ENCODE measurements at places on chromosomes 1 and 21.

DNA sequence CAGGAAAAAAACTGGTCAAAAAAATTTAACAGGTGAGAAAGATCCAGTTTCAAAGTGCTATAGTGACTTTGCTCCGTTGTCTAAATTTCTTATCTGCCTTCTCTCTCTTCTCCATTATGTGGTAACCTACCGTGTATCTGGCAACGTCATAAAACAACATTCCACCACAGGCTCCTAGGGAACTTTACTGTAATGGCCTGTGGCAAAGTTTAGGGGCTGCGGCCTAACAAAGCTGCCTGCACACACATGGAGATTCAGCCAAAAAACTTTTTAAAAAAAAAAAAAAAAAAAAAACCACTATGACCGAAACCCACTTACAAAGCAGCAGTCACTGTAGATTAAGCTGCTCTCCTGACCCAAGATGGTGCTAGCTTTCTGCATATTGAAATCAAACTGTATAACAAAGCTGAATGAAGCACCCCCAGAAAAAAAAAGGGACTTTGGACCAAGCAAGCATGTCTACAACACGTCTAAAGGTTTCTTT is 202.6 kb downstream of the SLC45A1 start:
- DNase-seq = no peak

DNA sequence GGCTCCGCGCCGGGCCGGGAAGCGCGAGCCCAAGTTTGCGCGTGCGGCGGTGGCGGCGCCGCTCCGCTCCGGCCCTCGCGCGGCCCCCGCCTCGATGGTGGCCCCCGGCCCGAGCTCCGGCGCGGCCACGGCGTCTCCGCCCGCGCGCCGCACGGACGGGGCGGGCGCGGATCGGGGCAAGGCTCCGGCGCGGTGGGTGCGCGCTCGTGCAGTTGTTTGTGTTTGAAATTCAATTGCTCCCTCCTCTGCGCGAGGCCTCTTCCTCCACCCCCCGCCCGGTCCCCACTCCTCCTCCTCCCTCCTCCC is at the start of gene HDGF:
HDGF (minus strand) TSS at position 225 of the 306 bp plus-strand sequence. CDS start 246 bp downstream, outside the sequence.
- no peak for DNase-seq

DNA sequence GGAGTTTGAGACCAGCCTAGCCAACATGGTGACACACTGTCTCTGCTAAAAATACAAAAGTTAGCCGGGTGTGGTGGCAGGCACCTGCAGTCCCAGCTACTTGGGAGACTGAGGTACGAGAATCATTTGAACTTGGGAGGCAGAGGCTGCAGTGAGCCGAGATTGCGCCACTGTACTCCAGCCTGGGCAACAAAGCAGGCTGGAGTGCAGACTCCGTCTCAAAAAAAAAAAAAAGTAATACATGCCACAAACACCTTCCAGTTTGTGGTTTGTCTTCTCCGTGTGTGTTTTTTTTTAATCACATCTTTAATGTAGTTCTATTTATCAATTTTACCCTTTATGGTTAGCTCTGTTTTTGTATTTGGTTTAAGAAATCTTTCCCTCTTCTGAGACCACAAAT is 22.3 kb downstream of the POGZ start:
- DNase-seq = no peak

- no peak for DNase-seq
These were observed 136.9 kb upstream of the C8B start for GRCh38 chr1:57102561-57103326.

GRCh38 chr1:190320952-190321351 is 156.7 kb downstream of the BRINP3 start:
- no peak for DNase-seq

- DNase-seq = no peak
These were observed 200.2 kb downstream of the MRPL39 start for GRCh38 chr21:25406887-25407579.

- no peak for DNase-seq
These were observed 8.0 kb downstream of the SDHB start for GRCh38 chr1:17045634-17046333.

DNA sequence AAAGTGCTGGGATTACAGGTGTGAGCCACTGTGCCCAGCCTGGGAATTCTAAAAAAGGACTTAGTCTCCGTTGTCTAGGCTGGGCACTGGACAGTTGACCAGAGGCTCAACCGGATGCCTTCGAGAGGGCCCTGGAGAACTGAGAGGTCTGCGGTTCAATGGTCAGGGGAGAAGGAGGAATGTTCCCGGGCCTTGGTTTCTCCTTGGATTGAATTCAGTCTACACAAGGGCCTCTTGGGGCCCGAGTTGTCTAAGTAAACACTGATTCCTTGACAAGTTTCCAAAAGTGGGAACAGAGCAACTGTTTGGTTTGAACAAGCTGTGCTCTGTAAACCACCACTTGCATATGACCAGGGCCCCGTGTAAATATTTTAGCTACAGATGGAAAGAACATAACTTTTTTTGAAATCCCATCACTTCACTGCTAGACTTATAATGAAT is 29.1 kb upstream of the CAPZB start:
- no peak for DNase-seq

GRCh38 chr1:189769448-189769847 is 708.2 kb downstream of the BRINP3 start:
- no peak for DNase-seq

DNA sequence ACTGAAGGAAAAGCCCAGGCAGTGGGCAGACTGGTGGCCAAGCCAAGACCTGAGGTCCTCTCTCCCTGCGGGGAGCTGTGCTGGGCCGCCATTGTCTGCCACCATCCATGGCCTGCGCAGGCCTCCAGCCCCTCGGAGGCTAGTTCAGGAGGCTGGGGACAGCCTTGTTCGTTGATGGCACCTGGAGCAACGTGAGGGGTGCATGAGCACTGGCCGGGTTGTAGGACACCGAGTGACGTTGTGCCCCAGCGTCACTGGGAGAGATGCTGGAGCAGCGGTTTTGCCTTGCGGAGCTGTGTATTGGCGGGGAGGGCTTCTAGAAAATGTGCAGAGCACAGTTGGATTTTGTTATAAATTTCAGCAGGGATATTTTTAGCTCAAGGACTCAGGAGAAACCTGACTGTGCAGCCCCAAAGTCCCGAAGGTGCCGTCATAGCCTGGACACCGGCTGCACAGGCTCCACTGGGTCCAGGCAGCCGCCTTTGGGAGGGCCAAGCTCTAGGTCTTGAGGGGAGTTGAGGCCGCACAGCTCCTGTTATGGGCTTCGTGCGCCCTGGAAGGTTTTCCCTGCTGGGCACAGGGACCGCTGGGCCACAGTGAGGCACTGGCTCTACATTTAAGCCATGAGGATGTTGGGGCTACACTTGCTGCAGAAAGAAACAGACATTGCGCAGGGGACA is 48.2 kb upstream of the ADARB1 start:
- no peak for DNase-seq

DNA sequence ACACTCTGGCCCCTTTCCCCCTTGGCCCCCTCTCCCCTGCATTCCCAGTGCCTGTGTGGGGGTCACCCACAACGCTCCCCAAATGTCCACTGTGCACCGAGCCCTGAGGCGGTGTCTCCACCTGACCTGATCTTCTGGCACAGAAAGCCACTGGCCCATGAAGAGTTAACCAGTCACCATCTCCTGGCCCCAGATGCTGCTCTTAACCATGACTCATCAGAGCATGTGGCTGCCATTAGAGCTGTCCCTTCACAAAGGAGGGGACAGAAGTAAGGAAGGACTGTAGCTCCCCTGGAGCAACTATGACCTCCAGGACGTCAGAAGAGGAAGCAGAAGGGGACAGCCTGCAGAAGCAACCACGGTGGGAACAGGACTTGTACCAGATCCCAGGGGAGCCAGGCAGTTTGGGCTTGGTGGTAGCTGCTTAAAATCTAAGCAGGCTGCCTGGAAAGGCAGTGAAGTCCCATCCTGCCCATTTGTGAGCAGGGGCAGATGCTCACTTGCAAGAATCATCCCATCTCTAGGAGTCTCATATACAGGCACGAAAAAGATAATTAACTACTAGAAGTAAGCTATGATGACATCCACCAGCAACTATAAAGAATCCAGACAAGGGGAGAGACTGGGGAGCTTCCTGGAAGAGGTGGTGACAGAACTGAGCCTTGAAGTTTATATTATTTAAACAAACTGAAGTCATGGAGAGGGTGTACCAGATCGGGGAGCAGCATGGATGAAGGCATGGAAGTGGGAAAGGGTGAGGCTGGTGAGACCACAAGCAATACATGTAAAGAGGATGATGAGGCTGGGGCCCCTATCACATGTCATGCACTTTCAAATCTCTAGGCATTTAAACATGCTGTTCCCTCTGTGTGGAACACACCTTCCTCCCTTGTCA is 1.1 kb upstream of the TTC39A start:
- DNase-seq = no peak

All from activated naive CD4-positive, alpha-beta T cell (primary cell).